ENCODE measurements at places on chromosomes 6 and 20.

DNA sequence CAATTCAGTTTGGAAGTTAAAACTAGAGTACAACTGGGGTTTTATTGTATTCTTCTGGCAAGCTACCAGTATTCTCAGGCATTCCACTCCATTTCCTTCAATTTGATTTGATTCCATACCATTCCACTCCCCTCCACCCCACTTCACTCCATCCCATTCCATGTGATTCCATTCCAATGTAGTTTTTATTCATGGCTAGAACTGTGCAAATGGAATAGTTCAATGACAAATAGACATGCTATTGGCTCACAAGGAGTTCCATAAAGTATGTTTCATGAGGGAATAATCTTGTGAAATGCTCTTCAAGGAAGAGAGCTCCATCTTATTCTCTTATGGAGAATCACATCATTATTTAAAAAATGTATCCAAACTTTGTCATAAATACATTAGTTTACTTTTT is 285.0 kb upstream of the BMP2 start:
- DNase-seq = no peak

DNA sequence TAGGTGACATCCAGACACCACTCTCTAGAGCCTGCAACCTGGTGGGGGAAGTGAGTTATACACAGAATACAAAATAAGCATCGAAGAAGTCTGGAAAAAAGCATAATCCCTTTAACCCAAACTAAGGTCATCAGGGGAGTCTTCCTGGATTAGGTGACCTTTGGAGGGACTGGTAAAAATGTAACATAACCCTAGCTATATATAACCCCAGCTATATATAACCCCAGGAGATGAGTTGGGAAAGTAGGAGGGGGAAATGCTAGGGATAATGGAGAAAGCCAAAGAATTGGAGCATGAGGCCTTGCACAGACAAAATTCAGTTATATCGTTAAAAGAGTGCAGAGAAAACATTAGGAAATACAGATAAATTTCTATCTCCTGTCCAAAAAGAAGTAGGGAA is 164.8 kb downstream of the QRSL1 start:
- no peak for DNase-seq

DNA sequence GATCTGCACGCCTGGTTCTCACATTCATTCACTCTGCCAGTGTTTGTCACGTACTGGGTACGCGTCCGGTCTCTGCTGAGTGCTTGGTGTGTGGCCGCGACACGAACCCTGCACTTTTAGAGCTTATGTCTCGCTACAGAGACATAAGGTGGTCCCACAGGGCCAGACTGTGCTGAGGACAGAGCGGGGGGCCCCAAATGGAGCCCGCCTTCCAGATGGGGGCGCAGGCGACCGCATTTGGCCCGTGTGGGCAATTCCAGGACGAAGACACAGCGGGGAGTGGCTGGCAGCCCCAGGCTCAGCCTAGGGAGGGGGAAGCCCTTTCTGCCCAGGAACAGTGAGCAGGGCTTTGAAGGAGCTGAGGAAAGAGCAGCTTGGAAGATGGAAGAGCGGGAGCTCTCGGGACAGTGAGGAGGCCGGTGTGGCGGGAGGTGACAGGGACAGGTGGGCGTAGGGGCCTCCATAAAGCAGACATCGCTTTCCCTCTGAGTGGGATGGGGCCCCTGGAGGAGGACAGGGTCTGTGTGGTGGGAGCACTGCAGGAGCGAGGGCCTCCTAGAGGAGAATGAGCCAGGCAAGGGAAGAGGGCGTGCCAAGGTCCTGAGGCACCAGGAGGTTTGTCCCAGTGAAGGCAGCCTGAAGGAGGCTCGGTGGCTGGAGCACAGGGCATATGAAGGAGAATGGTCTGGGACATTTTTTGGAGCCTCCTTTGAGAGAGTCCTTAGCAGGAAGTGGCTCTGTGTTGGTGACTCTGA is 7.8 kb upstream of the MTG2 start:
- no peak for DNase-seq

- no peak for DNase-seq
Observed at GRCh38 chr6:36925809-36926208, 28.7 kb upstream of the PI16 start.

DNA sequence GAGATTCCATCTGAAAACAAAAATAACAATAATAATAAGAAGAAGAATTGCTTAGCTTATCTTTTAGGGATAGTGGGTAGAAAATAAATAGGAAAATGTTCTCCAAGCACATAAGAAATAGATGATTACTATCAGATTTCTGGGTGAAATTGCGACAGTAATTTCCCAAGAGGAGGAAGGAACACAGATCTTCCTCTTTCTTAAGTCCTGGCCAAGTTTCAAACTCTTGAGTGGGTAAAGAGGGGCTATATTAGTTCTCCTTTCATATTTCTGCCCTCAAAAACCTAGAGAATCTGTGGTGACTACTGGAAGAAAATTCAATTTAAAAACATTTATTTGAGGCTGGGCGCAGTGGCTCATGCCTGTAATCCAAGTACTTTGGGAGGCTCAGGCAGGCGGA is 63.7 kb downstream of the PHACTR2 start:
- no peak for DNase-seq

DNA sequence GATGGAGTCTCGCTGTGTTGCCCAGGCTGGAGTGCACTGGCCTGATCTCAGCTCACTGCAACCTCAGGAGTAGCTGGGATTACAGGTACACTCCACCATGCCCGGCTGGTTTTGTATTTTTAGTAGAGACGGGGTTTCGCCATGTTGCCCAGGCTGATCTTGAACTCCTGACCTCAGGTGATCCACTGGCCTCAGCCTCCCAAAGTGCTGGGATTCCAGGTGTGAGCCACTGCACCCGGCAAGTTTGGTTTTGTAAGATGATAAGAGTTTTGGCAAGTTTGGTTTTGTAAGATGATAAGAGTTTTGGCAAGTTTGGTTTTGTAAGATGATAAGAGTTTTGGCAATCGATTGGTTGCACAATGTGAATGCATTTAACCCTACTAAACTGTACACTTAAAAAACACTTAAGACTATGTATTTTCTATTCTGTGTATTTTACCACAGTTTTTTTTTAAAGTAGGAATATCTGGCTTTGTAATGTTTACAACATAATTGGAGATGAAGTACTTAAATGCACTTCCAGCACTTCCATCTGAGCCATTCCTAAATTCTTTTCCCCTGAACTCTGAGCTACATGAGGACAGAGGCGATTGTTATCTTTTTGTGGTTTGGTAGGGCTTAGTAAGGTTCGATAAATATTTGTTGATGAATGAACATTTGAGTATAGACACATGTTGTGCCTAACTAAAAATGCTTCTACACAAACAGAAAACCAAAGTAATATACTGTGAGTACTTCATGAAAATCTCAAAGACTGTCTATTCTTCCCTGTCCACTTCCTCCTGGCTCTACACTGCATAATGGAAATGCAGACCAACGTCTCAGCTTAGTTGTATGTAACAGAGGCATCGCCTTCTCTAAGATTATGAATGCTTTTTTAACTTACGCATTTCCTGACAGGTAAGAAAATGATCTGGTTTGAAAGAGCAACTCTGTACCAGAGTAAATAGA is 18.8 kb downstream of the SAMHD1 start:
- no peak for DNase-seq

- no peak for DNase-seq
Observed at GRCh38 chr20:40282941-40283340, 406.1 kb downstream of the MAFB start.

GRCh38 chr6:168247443-168248147 is 72.0 kb downstream of the DACT2 start:
- no peak for DNase-seq

DNA sequence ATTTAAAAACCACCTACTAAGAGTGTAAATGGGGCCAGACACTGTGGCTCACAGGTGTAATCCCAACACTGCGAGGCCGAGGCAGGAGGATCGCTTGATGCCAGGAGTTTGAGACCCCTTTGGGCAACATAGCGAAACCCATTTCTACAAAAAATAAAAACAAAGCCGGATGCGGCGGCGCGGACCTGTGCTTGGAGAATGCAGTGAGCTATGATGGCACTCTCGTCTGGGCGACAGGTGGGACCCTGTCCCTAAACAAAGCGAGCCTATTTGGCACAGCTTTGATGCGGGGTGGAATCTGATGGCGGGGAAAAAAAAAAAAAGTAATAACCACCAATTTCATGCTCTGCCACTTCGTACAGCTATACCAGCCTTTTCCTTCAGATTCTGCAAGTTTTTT is 1.1 kb downstream of the TCP1 start:
- DNase-seq = no peak

GRCh38 chr6:144582939-144583613 is 297.9 kb downstream of the UTRN start:
- DNase-seq = no peak

- DNase-seq = no peak
Observed at GRCh38 chr6:150573041-150573681, 26.5 kb upstream of the PLEKHG1 start.

DNA sequence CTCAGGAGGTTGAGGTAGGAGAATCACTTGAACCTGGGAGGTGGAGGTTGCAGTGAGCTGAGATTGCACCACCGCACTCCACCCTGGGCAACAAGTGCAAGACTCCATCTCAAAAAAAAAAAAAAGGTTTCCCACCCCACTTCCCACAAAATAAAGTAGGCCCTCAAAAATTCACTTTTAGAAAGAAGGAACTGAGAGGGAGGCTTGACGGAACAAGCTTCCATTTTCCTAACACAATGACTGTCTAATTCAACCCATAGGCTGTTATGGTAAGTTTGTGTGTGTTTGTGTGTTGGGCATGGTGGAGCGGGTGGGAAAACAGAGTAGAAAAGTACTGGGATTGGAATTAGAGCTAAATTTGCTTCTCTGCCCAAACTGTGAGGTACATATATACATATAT is 98.4 kb upstream of the MAN1A1 start:
- no peak for DNase-seq

GRCh38 chr20:10524643-10525042 is 89.5 kb downstream of the SLX4IP start:
- DNase-seq = no peak

- no peak for DNase-seq
Observed at GRCh38 chr20:62111148-62111547, 11.1 kb upstream of the LSM14B start.

GRCh38 chr6:75563032-75563431 is 38.6 kb upstream of the SENP6 start:
- peak; percentile 55 for DNase-seq

DNA sequence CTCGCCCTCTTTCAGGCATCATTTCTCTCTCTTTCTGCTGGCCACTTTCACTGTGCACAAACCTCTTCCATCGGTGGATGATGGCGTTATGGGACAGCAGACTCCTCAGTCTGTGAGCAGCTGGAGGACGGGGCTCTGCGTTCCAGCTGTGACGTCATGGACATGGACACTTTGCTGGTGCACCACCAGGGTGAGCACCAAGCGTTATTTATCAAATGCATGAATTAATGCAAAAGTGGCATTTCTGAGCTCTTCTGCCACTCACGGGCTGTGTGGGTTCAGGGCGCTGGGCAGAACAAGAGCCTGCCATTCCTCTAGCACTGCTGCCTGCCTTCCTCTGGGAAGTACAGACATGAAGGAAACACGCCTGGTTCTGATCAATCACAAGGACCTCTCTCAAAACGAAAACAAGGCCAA is 82.9 kb upstream of the MPC1 start:
- DNase-seq = no peak

- DNase-seq = no peak
Observed at GRCh38 chr6:165451838-165452237, 142.4 kb upstream of the C6orf118 start.

DNA sequence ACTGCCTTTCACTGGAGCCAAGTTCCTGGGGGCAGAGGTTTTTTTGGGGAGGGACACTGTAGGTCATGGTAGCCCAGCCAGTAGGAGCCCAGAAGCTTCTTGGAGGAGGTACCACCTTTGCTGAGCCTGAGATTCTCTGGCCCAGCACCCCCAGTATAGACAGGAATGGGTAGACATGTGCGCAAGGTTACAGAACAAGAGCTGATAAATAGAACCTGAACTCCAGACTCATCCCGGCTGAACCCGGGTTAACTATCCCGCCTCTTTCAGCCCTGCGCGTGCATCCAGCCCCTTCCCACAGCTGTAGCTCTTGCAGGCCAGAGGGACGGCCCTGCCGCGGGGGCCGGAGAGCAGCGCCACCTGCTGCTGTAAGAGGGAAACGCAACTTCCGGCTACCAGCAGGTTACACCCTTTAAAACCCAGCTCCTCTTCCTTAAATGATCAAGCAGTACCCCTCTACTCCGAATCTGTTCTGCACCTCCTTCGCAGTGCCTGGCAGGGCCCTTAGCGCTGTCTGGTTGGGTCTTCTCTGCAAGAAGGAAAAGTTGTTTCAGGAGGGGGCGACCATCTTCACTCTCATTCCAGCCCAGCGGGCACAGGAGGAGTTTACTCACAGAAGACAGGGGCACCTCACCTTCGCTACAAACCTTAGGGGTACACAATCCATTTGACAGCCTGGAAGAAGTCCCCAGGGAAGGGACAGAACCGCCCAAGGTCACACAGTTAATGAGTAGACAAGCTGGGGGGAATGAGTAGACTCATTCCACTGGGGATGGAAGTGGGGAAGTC is 7.5 kb downstream of the SRXN1 start:
- DNase-seq = peak; percentile 50

GRCh38 chr6:147689398-147689797 is 180.9 kb downstream of the SAMD5 start:
- DNase-seq = peak; percentile 25

GRCh38 chr20:44069203-44070011 is 117.6 kb downstream of the JPH2 start:
- DNase-seq = no peak

DNA sequence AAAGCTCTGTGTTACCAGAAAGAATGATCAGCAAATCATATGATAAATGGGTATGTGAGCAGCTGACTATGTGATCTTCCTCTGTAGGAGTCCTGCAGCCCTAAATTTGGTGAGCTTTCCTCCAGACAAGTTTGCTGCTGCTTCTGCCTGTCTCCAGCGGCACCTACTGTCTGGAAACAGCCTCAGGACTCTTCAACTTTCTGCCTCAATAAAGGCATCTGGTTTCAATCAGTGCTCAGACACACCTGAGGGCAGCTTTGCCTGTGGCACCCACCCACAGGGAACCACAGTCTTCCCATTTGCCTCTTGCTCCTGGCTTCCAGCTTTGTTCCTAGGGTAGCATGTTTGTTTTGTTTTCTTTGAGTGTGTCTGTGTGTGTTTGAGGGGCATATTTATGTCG is 727.9 kb upstream of the MAN1A1 start:
- peak; percentile 3 for DNase-seq

DNA sequence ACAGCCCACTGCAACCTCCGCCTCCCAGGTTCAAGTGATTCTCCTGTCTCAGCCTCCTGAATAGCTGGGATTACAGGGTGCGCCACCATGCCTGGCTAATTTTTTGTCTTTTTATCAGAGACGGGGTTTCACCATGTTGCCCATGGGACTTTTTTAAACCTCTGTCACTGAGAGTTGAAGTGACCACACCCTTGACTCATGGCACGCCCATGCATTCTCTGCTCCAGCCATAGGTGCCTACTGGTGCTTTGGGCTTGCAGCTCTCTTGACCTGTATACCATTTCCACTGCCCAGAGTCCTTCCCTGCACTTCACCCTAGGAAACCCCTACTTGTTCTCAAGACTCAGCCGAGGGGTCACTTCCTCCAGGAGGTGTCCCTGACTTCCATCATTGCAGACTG is 2.4 kb upstream of the SCRT2 start:
- no peak for DNase-seq

GRCh38 chr20:18176318-18176785 is 38.7 kb downstream of the KAT14 start:
- DNase-seq = no peak

- DNase-seq = no peak
Observed at GRCh38 chr20:44106615-44107014, 80.4 kb downstream of the JPH2 start.

GRCh38 chr6:113901482-113901881 is 44.3 kb downstream of the MARCKS start:
- DNase-seq = no peak
